NCI-H460 (cell line): ENCODE measurements at places on chromosomes 6 and 20.

- no peak for DNase-seq
Measured at GRCh38 chr6:8543714-8544113, 108.4 kb upstream of the SLC35B3 start.

- no peak for DNase-seq
Measured at GRCh38 chr6:133632206-133632605, 256.7 kb upstream of the TCF21 start.

GRCh38 chr6:164469276-164469949, 840.0 kb downstream of the C6orf118 start:
- DNase-seq: no peak

DNA sequence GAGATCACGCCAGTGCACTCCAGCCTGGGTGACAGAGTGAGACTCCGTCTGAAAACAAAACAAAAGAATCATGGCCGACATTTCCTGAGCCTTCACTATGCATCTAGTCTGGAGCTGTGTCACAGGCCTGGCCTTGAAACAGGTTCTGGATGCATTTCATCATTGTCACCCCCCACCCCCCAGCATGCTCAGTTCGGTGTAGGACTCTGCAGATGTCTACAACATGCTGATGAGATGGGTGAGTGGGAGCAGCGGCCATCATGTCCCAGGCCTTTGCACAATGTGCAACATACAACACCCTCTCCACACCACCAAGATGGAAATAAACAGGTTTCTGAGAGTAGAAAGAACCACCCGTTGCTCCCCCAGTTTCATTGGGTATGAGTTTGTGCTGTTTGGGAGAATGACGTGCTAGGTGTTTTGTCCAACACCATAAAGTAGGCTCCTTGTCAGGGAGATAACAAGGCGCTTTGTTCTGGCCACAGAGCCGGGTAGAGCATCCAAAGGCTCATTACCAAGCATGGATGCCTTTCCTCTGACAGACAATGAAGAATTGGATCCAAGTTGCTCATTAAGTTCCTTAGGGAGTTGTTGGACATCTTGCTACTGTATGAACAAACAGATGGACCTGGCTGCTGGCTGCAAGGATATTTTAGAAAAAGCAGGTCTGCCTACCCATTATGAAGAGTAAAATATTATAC, 22.1 kb downstream of the SNHG17 start:
- DNase-seq: no peak

GRCh38 chr6:135992739-135993138, 141.2 kb downstream of the PDE7B start:
- no peak for DNase-seq

DNA sequence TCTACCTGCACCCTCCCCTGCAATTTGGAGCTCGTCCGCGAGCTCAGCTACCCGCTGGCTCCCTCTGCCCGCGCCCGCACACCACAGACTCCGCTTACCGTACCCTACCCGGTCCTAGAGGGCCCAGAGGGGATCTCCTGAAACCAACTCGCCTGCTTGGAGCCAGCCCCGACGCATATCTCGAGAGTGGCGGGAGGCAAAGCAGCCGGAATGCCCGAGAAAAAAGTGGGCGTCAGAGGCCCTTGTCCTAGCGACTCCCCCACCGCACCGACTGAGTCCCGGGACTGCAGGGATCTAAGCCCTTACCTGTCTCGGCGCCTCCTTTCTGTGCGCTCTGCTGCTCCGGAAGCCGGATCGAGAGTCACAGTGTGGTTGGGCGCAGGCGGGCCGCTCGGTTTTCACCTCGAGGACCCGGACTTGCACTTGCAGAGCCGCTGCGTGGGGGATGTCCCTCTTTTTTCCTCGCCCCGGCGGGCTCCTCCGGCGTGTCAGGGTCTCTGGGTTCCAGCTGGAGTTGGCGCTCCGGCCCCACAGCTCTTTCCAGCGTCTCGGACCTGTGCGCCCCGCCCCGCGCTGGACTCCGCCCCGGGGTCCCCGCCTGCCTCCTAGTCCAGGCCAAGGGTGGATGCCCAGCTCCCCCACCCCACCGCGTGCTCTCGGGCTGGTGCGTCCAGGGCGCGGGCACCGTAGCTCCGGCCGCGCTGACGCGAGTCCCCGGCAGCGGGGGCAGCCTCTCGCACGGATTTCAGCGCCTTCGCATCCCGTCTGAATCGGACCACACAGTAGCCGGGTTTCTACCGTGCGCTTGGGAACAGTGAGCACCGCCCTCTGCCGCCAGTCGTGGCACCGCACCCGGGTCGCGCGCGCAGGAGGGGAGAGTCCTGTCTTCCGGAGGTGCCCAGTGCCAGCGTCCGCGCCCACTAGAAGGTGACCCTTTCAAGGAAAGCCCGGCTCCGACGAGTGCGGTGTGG, at the start of gene PROKR2:
PROKR2 (minus strand) TSS at position 767 of the 971 bp plus-strand sequence. CDS start 2,585 bp downstream, outside the sequence.
- DNase-seq: no peak

DNA sequence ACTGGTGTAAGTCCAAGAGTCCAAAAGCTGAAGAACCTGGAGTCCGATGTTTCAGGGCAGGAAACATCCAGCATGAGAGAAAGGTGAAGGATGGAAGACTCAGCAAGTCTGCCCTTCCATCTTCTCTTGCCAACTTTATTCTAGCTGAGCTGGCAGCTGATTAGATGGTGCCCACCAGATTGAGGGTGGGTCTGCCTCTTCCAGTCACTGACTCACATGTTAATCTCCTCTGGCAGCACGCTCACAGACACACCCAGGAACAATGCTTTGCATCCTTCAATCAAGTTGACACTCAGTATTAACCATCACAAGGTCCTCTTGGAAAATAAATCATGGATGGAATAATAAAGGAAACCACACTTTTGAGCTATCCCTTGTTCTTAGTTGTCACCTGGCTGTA, 121.2 kb downstream of the MAP3K7 start:
- DNase-seq: no peak

- DNase-seq: no peak
Measured at GRCh38 chr6:11357285-11357684, 124.8 kb upstream of the NEDD9 start.

- no peak for DNase-seq
Measured at GRCh38 chr6:139625081-139625939, 250.9 kb upstream of the CITED2 start.

GRCh38 chr20:41006936-41007474, 21.6 kb upstream of the TOP1 start:
- no peak for DNase-seq

GRCh38 chr20:44736170-44737021, 9.3 kb upstream of the KCNK15 start:
- peak; percentile 69 for DNase-seq

DNA sequence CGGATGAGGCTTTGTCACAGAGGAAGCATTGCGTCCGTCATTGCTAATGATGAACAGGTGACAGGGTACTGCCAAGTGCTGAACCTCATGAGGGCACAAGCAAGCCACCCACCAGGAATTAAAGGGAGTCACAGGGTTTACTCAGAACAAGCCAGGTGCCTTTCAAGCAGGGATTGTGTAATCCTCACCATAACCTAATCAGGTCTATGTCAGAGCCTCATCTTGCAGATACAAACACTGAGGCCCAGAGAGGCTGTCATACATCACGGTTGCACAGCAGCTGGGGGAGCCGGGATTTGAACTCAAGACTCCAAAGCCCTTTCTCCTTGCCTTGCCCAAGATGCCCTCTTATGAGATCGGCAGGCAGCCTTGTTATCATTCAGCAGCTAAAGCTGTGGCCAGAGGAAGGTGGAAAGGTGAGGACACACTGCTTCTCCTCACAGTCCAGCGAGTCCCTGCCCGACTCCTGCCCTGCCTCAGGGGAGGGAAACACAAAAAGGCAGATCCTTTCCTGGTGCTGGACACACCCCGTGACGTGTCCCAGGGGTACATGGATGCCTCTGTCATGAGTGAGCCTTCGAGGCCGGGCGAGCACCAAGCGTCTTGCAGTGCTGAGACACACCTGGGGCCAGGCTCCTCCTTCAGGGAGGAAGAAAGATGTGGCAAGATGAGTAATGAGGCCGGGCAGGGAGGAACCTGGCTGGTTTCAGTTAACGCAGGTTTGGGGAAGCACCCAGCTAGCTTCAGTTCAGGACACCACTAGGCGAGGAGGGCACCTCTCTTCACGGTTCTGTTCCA, 214.9 kb downstream of the LY86 start:
- DNase-seq: no peak

- peak; percentile 47 for DNase-seq
Measured at GRCh38 chr6:83057705-83058321, 7.8 kb downstream of the UBE3D start.

DNA sequence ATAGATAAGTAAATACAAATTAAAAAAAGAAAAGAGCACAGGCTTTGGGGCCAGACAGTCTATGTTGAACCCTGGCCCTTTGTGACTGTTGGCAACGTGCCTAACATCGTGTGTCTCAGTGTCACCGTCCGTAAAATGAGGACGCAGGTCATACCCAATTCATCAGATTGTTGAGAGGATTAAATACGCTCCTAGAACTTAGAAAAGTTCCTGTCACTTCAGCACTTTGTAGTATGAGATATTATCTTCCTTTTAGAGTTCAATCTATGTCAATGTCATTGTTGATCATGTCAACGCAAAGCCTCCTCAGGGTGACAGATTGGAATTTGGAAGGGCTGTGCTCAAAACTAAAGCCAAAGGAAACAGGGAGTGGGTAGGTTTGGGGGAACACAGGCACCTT, 21.7 kb downstream of the SERPINB1 start:
- no peak for DNase-seq

DNA sequence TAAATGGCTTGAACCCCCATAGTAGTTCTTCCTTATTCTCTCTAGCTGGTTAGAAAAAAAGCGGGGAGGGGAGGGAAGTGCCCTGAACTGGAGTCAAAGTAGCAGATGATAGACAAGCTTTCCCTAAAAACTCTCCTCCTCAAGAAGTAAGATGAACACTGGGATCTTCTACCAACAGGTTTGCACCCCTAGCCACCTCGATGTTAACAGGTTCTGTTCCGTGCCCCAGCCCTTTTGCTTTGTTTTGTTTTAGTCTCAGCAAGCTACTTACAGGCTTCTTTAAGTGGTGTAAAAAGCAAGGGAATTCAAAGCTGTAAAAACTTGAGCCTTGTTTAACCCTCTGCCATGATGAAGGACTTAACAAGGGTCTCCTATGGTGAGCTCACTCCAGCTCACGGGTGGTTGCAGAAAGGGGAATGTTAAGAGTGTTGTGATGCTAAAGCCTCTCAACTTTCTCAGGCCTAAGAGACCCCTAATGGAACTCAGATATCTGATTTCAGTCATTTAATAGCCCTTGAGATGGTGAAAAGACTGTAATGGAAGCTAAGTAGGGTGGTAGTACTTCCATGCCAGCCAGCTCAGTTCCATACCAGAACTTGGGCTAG, 106.0 kb downstream of the FOXO3 start:
- no peak for DNase-seq

DNA sequence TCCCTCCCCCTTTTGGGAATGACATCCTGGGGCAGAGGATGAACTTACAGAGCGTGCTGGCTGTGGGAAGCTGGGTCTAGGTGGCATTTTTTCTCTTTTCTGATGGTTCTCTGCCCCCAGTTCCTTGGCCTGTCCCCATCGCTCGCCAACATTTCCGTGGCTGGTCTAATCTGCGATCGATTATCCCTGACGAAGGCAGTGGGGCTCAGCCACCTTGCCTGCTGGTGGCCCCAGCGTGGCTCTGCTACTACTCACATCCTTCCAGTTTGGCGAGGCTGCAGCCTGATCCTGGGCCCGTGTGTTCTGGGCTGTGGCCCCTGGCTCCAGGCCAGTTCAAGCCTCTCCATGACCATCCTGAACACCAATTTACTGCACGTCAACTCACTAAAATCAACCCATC, 6.4 kb upstream of the HLA-DOA start:
- no peak for DNase-seq

DNA sequence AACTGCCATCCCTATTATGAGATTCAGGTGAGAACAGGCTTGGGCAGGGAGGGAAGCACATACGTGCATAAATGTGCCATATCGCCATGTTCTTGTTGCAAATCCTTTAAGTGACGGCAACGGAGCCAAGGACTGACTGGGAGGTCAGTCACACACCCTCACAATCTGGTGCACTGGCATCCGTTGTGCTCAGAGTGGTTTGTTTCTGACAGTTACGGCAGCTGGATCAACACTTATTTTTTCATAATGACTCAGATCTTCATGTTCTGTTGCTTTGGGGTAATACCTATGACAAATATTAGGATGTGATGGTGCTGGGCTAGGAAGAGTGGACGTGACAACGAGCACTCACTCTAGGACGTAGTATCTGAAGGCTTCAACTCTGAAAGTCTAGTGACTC, 56.2 kb upstream of the PREP start:
- DNase-seq: no peak

- DNase-seq: no peak
Measured at GRCh38 chr6:54448617-54449016, 140.4 kb downstream of the TINAG start.

DNA sequence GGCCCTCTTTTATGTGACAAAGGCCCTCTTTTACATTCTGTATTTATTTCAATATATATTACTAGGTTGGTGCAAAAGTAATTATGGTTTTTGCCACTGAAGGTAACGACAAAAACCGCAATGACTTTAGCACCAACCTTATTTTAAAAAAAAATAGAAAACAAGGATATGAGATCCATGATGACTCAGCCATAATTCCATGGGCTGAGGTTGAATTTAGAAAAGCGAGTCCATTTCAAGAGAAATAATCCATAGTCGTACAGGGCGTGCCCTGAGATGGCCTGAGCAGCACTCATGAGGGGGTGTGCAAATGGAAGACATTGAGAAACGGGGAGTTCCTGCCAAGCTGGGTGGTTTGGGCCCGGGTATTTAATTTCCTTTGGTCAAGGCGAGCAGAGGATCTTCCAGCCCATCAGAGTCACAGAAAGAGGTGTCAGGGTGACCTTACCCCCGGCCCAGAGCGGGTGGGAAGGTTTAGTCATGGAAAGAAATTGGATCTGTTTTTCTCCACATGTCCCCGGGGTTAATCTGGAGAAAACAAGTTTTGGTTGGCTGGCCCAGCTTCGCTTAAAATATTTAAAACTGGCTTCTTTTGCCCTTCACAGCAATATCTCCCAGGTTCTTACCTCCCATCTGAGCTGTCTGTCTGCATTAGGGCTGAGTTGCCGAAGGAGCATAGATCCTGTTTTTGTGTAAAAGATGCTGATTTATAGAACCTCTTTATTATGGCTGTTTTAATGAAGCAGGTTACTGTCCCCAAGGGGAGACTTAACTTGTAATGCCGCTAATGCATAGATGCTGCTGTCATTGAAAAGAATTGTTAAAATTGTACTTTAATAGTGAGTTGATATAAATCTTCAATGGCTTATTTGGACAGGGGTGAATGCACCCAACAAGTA, 255.6 kb downstream of the PREX1 start:
- no peak for DNase-seq

DNA sequence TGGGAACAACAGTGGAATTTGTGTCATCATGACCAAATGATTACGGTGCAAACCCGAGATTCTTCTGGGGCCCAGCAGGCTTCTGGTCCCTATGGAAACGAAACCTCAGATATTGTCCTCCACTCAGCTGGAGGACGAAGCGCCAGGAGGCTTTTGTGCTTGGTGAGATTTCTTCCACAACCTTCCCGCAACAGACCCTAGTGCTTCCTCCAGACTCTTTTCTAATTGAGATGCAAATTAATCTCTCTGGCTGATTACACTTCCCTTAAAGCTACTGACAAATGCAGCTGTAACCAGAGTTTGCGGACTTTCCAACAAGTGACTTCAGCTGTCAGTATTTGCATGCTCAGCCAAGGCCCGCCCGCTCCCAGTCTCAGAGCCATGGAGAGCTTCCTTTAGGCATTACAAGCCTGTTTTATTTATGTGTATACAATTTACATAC, 96.0 kb downstream of the INSM1 start:
- no peak for DNase-seq
